HuH-7 (cell line): ENCODE measurements at places on chromosomes 4 and X.

GRCh38 chr4:120723105-120723504 lies 199.4 kb downstream of the PRDM5 start:
- no peak for DNase-seq

GRCh38 chr4:169305651-169306050 lies 34.9 kb upstream of the SH3RF1 start:
- no peak for DNase-seq

DNA sequence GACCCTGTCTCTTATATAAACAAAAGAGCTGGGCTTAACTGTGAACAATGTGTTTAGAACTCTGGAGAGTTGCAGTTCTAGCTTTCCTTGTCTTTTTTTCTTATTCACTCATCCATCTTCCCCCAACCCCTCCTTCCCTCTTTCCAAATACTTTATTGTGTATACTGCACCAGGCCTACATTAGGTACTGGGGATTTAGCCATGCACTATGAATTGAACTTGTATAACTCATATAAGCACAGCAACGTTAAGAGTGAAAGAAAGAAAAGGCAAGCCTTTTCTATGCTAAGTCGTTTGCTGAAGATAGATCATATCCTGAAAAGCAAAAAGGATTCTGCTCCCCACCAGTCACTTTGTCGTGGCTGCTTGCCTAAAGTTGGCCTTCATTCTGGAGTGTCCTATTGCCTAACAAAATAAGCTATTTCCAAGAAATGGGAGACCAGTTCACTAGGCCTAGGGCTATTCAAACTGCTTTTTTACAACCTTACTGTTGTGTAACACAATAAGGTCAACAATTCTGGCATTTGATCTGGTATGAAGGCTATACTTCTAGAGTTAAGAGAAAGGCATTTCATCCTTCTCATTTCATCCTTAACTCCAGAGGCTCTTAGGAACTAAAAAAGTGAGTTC lies 32.2 kb downstream of the CCNI start:
- DNase-seq, result peak; percentile 16

DNA sequence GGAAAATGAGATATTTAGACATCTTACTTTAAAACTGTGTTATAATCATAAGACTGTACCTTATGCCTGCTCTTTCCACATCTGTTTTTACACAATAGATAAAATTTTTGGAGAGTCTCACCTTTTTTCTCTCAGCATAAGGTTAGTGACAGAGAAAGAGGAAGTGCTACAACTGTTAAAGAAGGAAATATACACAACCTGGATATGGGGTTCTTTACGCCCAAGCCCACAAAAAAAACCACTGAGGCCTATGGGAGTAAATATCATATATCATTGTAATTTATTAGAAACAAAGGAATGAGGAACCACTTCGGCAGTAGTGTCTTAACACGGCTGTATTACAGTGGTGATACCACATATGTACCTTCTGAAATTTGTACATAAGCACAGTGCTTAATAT lies 265.9 kb upstream of the GK2 start:
- no peak for DNase-seq

DNA sequence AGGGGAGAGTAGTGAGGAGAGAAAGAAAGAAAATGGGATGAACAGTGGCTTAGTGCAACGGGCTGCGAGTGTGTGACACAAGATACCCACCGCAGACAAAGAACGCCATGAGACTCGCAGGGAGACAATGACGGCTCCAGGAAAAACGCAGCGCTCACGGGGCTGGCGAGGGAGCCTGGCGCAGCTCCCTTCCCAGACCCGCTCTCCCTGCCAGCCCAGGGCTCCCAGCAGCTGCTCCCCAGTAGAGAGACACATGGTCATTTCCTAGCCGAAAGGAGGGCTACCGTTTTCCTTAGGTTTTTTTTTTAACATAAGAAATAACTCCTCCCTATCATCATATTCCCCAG lies 149.5 kb downstream of the MAML3 start:
- no peak for DNase-seq
